Activated CD4-positive, alpha-beta T cell treated with anti-CD3 and anti-CD28 coated beads, Interleukin-2, amount 50 U/mL, for 1 hour (primary cell): ENCODE measurements at places on chromosomes 13 and 19.

DNA sequence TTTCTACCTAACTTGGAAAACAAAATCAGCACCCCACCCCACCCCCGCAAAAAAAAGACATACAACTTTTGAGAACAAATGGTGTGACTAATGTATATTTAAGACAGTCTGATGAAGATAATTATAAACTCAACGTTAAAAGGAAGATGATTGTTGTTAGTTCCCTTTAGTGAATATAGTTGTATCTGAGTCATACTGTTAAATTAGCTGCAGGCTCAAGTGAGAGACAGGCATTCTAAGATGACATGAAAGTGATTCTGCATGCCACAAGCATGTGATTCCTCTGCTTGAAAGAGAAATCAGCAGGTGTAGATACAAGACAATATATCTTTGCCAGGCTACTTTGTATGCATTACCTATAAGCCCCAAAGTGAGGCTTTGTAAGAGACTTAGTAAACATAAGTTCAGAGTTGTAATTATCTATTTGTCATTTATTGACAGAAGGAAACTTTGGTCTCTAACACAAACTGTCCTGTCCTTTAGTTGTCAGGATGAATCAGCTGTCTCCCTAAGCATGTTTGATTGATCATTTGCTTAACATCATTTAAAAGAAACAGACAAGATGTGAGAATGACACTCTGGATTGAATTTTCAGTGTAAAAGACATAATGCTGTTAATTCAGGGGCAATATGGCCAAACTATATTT, 319.4 kb upstream of the HTR2A start:
- DNase-seq: no peak

DNA sequence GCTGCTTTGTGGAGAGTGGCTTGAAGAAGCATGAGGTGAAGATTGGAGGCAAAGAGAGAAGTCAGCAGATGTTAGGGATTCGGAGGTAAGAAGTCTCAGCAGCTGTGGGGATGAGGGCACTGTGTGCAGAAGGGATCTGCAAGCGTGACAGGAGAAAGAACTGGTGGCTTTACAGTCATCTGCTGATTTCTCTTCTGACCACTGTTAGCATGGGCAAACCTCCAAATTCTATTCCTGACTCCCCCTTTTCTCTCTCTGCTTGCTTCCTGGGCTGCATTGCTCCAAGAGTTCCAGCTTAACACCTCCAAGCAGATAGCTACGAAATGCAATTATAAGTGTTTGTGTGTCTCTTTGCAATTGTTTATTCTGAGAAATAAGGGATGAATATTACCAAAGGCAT, 159.6 kb downstream of the GGACT start:
- DNase-seq: no peak

GRCh38 chr19:29537181-29537580, 11.4 kb downstream of the VSTM2B start:
- no peak for DNase-seq

- no peak for DNase-seq
Measured at GRCh38 chr13:105327581-105328126, 1207.8 kb downstream of the EFNB2 start.

DNA sequence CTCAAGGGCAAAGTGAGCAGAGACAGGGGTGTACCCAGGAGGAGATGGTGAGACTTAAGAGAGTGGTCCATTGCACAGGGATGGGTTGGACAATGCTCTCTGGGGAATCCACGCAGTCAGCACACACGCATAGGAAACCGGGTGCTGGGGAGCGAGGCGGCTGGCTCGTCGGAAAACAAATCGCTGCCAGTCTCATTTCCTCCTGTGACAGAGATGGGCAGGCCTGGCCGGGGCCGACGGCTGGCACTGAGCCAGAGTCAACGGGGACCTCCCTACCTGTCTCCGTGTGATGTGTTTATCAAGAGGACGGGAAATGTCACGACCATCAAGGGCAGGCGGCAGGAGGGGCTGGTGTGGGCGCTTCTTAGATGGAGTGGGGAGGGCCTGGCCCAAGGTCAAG, 27.3 kb downstream of the PTPRS start:
- DNase-seq: no peak

DNA sequence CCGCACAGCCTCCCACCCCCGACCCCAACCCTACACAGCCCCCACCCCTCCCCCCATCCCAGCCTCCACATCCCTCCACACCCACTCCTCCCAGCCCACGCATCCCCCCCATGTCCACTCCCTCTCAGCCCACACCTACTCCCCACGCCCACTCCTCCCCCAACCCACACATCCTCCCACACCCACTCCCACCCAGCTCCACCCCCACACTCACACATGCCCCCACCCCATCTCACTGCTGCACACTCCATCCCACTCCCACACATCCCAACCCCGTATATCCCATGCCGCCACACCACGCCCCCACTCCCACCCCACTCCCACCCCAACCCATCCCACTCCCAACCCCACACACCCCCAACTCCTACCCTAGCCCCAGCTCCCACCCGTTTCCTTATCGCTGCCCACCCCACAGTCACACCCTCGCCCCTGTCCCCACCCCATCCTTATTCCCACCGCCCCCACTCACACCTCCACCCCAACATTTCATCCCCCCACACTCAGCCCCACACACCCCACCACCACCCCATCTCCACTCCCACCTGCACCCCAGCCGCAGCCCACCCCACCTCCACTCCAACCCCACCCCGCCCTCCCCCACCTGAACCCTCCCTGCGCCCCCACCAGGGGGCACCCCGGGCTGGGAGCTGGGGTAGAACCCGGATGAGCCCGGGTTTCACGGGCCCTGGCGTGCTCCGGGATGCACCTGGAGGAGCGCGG, 809 bp downstream of the TDRD12 start:
- DNase-seq: no peak

DNA sequence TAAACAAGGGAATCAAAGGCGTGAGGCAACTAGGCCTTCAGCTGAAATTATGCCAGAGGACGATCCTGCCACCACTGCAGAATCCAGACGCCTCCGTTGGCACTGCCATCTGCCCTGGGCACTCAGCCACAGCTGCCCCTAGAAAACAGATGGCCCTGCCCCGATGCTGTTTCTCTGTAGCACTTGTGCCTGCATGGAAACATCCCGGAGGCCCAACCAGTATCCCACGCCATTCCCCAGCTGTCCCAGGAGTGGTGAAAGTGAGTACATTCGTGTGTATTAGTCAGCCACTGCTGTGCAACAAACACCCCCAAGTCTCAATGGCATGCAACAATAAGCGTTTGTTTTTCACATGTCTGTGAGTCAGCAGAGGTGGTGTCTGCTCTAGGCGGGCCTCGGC, 8.9 kb upstream of the CRTC1 start:
- DNase-seq: no peak

GRCh38 chr13:111206148-111206547, 91.0 kb downstream of the ARHGEF7 start:
- DNase-seq: no peak

DNA sequence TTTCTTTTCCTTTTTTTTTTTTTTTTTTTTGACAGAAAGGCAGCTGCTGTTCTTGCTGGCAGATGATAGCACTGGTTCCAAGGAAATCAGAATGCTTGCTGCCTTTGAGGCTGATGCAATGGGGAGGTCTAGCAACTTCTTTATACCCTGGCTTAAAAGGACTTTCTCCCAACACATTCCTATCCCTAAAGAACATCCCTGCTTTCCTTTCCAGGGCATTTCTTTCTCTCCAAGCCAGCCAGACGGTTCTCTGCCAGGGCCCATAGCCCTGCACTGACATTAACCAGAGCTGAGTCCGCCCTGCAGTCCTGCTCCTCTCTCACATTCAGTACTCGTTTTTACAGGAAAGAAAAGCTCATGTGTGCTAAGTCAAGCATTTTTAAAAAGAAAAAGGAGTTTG, 133.9 kb upstream of the WASF3 start:
- no peak for DNase-seq
